ENCODE measurements at places on chromosomes 16 and 17. TPM values are rescaled to one million over a fixed set of nuclear protein-coding genes. Genes with fewer than 3 reads are reported as not detected.

The PRSS33 gene
- 0.13 TPM for total RNA-seq

The CDR2 gene
- total RNA-seq, result 33.1 TPM

The SLC22A31 gene
- total RNA-seq, result not detected

The ASGR1 gene
- total RNA-seq, result 1.3 TPM

The MT4 gene
- not detected for total RNA-seq

The TNFRSF13B gene
- total RNA-seq, result not detected

The DNAI2 gene
- total RNA-seq, result 0.70 TPM

The CCDC78 gene
- total RNA-seq, result 8.6 TPM

The MYH8 gene
- not detected for total RNA-seq

The PRAC2 gene
- total RNA-seq, result not detected

The G6PC3 gene
- 37.8 TPM for total RNA-seq

The IRX6 gene
- total RNA-seq, result not detected

All from activated CD8-positive, alpha-beta memory T cell treated with anti-CD3 and anti-CD28 coated beads for 36 hours (primary cell).